ENCODE measurements at places on chromosomes 6 and 20.

GRCh38 chr6:35960187-35960586 lies 39.3 kb upstream of the SRPK1 start:
- no peaks in the 10 kb centered on the region for H3K4me1 ChIP-seq
- no peak for DNase-seq
- no peak overlapping the region for H3K4me3 ChIP-seq
- no peaks in the 10 kb centered on the region for H3K36me3 ChIP-seq

- DNase-seq: no peak
- H3K36me3 ChIP-seq: no peaks in the 10 kb centered on the region
- H3K27ac ChIP-seq: no peak overlapping the region
- no peaks in the 10 kb centered on the region for H3K4me1 ChIP-seq
Measured at GRCh38 chr6:150430815-150431214, 62.0 kb downstream of the IYD start.

- no peaks in the 10 kb centered on the region for H3K36me3 ChIP-seq
- no peaks in the 10 kb centered on the region for H3K4me1 ChIP-seq
- no peak overlapping the region for H3K4me3 ChIP-seq
- no peak overlapping the region for H3K27ac ChIP-seq
- H3K27me3 ChIP-seq: no peaks in the 10 kb centered on the region
Measured at GRCh38 chr20:6108330-6108729, 14.5 kb downstream of the FERMT1 start.

DNA sequence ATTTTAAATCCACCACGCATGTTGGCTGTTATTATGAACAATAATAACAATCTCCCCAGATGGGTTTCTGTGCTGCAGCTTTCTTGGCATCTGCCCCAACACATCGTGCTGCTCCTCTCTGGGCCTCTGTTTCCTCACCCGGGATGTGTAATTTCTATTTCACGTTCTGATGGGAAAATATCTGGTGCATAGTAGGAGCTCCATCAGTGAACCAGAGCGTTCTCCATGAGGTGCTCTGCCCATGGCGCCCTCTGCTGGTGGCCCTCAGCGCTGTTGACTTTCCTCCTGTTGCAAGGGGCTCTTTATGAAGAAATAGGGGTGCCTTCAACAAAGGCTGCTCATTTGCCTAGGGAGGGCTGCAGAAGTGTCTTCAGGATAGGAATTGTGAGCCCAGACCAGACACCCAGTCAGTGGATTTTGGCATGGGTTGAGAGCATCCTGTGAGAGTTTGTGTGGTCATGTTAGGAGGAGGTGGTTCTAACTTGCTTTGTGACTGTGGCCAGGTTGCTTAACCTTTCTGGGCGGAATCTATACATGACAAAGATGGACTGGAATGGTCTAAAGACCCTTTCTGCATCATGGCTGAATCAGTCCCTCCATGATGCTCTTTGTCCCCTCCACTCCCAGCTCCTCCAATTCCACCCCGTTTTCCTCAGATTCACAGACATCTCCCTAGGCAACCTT lies 8.1 kb downstream of the SCRT2 start:
- no peaks in the 10 kb centered on the region for H3K36me3 ChIP-seq
- DNase-seq: peak; percentile 56
- H3K27me3 ChIP-seq: peaks cover 93% of the 10 kb centered on the region
- no peak overlapping the region for H3K27ac ChIP-seq

DNA sequence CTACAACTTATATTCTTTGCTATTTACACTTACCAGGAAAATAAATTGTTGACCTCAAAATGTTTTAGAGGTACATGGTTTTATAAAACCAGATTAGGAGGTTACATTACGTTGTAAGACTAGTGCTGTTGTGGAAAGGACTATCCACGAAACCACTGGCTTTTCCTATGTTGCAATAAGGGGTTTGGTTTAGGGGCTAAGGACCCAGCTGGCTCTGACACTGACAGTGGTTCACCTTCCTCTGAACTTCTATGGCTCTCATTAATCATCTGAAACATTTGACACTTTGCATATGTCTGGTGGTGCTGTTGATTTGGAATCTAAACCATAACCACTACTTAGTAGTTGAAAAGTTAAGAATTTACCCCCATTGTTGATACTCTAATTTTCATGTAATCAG lies 186.7 kb downstream of the NKAIN2 start:
- H3K4me1 ChIP-seq: no peaks in the 10 kb centered on the region
- no peaks in the 10 kb centered on the region for H3K36me3 ChIP-seq
- no peak for DNase-seq
- H3K4me3 ChIP-seq: no peak overlapping the region
